ENCODE measurements at places on chromosomes 7 and 10.

DNA sequence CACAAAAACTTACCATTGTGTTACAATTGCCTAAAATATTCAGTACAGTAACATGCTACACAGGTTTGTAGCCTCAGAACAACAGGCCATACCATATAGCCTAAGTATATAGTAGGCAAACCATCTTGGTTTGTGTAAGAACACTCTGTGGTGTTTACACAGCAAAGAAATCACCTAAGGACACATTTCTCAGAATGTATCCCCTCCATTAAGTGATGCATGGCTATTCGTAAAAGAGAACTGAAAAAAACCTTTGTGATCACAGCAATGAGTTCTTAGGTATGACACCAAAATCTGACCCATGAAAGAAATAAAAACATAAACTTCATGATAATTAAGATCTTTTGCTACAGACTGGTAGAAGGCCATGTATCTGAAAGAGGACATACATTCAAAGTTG lies 121.5 kb downstream of the JMJD1C start:
- DNase-seq = no peak

GRCh38 chr7:105791926-105792325 lies 84.5 kb downstream of the ATXN7L1 start:
- DNase-seq = no peak

DNA sequence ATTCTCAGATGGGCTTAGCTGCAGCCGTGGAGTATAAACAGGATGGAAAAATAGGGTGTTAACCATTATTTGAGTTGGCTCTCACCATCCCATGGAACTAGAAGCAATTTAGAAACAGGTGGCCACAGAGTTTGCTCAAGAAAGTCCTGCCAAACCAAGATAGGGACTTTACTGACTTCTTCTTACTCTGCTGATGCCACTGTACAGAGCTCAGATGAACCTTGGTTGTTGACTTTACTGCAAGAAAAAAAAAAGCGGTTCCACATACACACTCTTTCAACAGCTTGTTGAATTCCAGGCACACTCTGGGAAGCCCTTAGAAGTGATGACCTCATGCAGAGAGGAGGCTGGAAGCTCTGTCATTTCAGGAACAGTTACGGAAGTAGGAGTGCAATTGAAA lies 753.4 kb downstream of the NRG3 start:
- DNase-seq = no peak

GRCh38 chr10:63703113-63703670 lies 182.0 kb downstream of the REEP3 start:
- no peak for DNase-seq

GRCh38 chr10:80542652-80543318 lies 5.1 kb downstream of the SH2D4B start:
- no peak for DNase-seq

DNA sequence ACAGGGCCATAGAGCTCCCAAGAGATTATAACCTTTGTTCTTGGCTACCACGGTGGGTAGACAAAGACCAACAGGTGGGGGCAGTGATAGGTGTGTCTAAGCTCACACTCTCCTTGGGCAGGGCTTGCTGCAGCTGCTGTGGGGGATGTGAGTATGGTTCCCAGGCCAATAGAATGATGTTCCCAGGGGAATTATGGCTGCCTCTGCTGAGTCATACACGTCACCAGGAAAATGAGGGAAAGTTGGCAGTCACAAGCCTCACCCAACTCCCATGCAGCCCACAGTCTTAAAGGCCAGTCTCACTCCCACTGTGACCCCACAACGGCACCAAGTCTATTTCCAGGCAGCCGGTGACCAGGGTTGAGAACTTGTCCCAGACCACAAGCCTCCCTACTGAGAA lies 453.4 kb upstream of the PODXL start:
- no peak for DNase-seq

DNA sequence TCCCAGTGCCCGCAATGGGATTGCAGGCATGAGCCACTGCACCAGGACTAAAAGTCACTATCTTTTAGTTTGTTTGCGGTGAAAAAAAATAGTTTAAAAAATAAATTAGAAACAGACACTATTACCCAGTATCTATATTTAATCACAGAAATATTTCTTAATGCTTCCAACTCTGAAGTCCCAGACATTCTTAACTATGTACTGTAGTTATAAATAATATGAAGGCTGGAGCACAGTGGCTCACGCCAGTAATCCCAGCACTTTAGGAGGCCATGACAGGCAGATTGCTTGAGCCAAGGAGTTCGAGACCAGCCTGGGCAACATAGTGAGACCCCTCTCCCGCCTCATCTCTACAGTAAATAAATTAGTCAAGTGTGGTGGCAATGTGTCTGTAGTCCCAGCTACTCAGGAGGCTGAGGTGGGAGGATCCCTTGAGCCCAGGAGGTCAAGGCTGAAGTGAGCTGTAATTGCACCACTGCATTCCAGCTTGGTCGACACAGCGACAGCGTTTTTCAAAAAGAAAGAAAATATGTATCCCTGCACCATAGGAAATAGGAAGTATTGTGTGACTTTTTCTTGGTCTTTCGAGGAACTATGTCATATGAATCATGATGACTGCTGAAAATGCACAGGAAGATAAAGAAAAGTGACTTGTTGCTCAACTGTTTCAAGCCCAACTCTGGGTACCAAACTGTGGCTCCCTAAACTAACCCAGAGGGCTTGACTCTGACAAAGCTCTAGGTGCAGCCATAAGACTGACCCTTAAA lies 74.9 kb upstream of the STEAP1B start:
- DNase-seq = no peak

DNA sequence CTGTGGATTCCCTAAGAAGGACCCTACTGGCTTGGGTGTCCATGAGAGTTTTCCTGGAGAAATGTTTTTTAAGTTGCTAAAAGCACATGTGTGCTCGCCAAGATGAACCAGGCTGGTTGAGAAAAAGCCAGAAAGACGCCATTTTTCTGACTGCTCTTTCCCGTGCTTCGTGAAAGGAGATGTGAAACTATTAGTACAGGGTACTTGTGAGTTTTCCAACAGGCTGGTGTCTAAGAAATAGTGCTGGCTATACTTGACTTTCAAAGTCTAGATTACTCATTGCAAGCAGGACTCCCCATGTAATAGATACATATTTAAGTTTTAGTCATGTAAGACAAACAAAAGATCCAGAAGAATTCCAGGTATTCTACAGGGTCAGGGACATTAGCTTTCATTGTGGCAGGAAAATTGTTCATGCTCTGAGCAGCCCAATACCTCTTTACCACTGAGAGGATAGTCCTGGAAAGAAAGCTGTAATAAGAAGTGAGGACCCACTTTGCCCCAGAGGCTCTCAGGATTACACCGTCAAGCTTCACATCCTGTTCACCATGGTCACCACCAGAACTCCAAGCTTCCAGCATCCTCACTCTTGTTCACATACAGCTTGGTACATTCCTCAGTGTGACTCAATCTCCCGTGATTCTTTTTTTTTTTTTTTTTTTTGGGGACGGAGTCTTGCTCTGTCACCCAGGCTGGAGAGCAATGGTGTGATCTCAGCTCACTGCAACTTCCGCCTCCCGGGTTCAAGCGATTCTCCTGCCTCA lies 43.8 kb upstream of the ICA1 start:
- DNase-seq = no peak

DNA sequence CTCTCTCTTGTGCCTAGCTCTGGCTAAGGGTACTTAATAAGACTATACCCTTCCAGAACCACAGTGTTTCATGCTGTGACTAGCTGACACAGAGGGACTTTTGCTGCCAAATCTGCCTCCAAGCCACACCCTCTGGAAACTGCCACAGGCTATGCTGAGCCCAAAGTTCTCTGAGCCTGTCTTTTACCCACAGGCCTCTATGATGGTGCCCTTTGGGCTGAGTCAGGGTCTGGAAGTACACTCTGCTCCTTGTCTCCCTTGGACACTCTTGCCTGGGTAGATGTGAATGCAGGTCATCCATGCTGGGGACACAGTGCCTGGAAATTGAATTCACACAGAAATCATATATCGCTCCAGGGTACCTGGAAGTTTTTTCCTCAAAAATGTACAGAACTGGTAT lies 22.6 kb downstream of the DYDC1 start:
- DNase-seq = no peak

- DNase-seq = no peak
Observed at GRCh38 chr7:37488163-37488764, 39.6 kb upstream of the ELMO1 start.

DNA sequence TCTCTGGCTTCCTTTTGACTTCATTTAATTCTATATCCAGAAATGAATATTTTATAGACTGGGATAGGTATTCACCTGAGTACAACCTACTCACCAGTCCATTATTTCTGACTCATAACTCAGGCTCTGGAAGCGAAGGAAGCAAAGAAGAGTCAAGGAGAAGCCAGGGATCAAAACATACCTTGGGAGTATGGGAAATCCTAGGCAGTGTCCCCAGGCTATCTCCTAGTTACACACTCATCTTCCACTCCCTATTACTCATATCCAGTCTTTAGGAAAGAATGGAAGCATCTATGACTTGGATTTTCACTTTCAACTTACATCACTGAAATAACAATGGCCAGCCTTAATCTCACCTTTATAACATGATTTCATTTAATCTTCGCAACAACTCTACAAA lies 40.9 kb upstream of the ELAPOR2 start:
- DNase-seq = no peak

GRCh38 chr10:11729790-11730315 lies 12.3 kb upstream of the ECHDC3 start:
- no peak for DNase-seq

DNA sequence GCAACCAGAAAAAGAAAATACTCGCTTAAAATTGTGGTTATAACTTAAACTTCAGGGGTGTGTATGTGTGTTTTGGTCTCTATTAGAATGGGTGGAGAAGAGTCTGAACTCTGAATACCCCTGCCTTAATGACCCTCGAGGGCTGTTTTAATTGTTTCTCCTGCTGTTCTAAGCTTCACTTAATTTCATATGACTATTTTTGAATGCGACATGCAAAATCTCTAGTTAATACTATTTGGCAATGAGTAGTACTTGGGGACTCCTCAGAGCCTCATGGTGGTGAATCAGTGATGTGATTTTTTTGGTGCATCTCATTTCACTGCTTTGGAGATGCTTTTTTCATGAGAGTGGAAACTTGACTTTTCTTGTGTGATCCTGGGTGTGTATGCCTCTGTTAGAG lies 178.6 kb downstream of the CDK14 start:
- no peak for DNase-seq

DNA sequence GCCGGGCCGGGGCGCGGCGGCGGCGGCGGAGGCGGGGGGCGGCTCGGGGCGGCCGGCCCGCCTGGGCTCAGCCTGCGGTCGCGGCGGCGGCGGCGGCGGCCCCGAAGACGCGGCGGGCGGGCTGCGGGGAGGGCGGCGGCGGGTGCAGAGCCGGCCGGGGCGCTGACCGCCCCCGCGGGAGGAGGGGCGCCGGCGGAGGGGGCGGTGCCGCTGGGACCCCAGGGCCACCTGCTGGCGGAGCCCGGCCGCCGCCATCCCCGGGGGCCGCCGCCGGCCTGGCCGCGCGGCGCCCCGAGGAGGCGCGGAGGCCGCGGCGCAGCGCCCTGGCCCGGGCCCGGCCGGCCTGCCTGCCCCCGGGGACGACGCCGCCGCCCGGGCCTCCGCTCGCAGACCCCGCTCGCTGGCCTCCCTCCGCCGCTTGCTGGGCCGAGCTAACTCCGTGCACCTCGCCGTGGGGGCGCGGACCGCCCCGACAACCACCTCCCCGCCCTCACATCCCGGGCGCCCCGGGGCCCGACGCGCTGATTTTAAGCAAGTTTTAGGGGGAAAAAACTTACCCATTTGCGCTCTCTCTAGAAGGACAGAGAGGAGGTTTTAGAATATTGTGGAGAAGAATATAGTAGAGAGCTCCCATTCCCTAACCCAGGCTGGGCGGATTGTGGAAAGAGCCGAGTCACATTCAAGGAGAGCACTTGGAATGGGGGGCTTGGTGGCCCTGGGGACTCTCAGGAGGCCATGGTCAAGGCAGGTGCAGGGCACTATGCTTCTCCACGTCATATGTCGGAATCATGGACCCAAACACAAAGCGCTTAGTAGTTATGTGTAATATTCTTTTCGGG lies at the start of gene BEND7:
Gene BEND7 (minus strand): TSS at position 140 of the 839 bp plus-strand sequence. CDS start 481 bp downstream, outside the sequence.
- DNase-seq = no peak

DNA sequence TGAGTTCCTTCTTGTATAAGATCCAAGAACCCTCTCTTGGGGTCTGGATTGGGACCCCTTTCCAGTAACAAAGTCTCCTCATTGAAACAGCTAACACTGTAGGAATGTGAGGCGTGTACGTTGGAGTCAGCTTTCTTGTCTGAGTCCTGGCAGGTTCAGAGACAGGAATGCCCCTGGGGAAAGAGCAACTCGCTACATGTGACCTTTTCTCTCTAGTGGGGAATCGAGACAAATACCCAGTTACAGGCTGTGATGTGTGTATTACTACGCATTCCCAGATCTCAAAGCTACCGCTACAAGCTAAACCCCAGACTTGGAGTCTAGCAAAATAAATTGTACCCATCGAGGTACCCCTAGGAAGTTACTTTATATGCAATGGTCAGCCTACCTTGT lies 85.6 kb upstream of the FRMD4A start:
- DNase-seq = no peak

- no peak for DNase-seq
Observed at GRCh38 chr7:12647364-12648219, 39.8 kb upstream of the ARL4A start.

DNA sequence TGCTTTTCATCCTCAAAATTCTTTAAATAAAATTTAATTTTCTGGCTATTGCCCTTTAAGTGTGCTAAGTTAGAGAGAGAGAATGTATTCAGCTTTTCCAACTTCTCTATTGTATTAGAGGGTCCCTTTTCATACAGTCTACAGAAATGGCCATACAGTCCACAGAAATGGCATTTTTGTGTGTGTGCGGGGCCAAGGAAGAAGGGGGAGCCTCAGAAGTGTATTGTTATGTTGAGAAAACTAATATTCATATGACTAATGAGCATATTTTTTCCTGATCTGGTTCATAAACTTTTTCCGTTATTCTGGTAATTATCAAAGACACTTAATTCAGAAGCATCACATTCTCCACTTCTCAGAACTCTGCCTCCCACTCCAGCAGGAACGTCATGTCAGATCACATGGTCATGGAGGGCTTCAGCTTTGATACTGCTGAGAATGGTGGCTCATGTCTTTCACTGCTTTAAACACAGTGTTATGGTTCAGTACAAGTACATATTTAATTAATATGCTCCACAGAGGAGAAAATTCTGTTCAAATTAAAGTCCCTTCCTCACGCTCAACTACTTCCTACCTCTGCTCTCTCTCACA lies 37.1 kb downstream of the ELMO1 start:
- no peak for DNase-seq

DNA sequence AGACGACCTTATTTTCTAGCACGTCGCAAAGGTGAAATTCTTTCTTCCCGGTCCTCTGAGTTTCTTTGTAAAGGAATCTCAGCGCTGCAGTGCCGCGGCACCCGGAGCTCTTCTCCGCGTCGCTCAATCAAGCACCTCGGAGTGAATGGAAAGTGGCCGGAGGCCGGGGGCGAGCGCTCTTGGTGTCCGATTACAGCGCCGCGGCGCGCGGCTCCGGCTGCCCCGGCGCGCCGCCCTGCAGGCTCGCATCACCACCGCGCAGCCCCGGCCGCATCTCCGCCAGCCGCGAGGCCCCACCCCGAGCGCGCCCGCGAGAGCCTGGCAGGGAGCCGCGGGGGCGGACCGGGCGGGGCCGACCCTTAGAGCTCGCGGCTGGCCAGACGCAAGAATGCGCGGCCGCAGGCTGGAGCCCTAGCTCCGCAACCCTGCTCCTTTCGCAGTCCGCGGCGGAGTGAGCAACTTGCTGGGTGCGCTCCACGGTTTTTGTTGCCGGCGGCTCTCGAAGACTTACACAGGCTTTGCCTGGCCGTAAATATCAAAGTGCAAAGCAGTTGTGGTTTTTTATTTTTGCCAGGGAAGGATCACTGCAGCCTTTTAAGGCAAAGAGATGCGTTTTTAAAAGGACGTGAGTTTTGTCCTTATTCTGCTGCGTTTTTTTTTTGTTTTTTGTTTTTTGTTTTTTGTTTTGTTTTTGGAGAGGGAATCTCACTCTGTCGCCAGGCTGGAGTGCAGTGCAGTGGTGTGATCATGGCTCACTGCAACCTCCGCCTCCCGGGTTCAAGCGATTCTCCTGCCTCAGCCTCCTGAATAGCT lies at the start of gene SEMA3C:
Gene SEMA3C (minus strand): TSS at position 143 of the 813 bp plus-strand sequence. CDS start 2,270 bp downstream, outside the sequence.
- no peak for DNase-seq
